ENCODE measurements at places on chromosomes 2 and 18. TPM values are rescaled to one million over a fixed set of nuclear protein-coding genes. Genes with fewer than 3 reads are reported as not detected.

Gene SRSF7
- total RNA-seq: 120 TPM

Gene RASGRP3
- total RNA-seq: 7.7 TPM

Gene GPATCH11
- total RNA-seq: 21.6 TPM

Gene CENPA
- 1.2 TPM for total RNA-seq

Gene ITGB6
- under 0.01 TPM for total RNA-seq

Gene SPATA3
- not detected for total RNA-seq

Gene WDR12
- 35.1 TPM for total RNA-seq

Gene ABCG8
- total RNA-seq: 0.41 TPM

Gene SDC1
- 9.8 TPM for total RNA-seq

Gene EGR4
- total RNA-seq: not detected

Gene RAB6C
- total RNA-seq: 0.41 TPM

Gene CYRIA
- total RNA-seq: 227 TPM

Gene TRAK2
- 53.8 TPM for total RNA-seq

Gene ALK
- total RNA-seq: 2.0 TPM
